ENCODE measurements at places on chromosomes 11 and 22.

GRCh38 chr22:39839917-39840510 is 53.5 kb downstream of the ENTHD1 start:
- no peak for DNase-seq

GRCh38 chr11:61888590-61888989 is 2.8 kb downstream of the FADS3 start:
- no peak for DNase-seq

DNA sequence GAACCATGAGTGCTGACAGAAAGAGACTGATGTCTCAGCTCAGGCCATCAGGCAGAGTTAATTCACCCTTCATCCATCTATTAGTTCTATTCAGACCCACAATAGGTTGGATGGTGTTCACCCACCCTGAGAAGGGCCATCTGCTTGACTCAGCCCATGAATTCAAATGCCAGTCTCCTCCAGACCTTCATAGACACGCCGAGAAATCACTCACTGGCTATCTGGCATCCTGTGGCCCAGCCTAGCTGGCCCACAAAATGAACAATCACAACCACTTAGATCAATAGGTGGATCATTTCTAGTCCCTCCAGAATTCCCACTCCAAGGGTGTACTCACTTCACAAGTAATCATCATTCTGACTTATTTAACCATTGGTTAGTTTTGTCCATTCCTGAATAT is 58.2 kb downstream of the MYEOV start:
- no peak for DNase-seq

DNA sequence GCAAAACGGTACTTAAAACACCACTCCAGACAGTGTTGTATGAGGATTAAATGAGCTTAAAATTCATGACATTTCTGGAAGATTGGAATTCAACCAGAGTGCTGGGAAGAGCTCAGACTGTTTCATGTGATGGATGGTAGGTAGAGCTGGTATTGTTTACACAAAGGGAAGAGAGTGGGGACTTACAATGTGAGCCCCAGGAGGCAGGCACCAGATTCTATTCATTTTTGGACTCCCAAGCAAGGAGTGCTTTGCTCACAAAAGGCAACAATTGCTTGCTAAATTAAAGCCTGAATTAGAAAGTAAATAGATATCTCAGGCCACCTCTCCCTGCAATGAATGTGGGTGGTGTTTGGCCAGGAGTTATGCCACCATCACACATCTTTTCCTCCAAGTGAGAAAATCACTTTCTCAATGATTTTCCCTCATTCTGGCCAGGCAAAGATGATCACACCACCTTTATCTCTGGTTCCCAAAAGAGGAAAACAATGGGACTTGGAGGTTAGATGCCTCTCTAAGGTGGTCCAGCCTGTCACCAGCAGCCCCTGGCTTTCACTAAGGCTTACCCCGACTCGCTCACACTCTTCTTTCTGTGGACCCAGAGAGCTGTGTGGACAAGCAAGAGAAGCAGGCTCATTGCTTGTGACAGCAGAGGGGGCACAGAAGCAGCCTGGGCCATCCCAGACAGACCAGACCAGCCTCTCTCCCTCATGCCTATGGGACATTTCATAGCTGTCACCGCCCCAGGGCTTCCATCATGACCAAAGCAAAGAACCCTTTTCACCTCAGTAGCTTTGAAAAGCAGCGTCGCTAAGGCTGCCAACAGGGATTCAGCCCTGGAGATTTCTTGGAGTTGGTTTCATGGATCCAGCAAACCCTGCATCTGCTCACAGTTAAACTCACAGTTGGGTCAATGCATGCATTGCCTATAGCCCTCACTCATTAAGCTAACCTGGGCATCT is 63.5 kb upstream of the DRD2 start:
- no peak for DNase-seq

DNA sequence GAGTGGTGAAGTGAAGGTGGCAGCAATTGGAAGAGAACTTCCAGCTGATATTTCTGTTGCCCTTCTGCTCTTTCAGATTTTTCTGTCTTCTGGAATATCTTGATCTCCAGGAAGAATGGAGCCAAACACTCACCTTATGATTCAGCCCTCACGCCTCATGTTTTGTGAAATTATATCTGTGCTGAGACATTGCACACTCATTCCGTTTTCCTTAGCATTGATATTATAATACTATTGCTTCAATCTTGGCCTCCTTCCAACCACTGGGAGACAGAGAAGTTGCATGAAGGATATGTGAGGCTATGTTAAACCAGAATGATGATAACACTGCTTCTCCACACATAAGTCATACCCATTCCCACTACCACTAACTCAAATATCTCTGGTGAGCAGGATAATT is 177.9 kb downstream of the ETS1 start:
- DNase-seq = no peak

DNA sequence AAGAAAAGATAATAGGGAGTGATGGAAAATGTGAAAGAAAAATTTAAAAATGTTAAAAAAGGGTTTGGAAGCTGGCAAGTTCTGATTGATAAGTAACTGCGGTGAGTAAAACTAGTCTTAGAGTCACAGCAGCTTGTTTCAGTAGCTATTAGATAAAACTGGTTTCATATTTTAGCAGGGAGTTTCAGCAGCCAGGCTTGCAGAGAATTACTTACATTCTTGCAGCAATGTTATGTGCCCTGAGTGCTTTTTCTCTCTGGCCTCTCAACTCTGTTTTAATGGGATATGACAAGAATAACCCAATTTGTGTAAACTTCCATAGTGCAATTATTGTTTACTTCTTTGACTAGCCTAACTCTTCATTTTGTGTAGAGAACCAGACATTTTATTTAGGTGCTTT is 33.6 kb downstream of the PPME1 start:
- DNase-seq = no peak

DNA sequence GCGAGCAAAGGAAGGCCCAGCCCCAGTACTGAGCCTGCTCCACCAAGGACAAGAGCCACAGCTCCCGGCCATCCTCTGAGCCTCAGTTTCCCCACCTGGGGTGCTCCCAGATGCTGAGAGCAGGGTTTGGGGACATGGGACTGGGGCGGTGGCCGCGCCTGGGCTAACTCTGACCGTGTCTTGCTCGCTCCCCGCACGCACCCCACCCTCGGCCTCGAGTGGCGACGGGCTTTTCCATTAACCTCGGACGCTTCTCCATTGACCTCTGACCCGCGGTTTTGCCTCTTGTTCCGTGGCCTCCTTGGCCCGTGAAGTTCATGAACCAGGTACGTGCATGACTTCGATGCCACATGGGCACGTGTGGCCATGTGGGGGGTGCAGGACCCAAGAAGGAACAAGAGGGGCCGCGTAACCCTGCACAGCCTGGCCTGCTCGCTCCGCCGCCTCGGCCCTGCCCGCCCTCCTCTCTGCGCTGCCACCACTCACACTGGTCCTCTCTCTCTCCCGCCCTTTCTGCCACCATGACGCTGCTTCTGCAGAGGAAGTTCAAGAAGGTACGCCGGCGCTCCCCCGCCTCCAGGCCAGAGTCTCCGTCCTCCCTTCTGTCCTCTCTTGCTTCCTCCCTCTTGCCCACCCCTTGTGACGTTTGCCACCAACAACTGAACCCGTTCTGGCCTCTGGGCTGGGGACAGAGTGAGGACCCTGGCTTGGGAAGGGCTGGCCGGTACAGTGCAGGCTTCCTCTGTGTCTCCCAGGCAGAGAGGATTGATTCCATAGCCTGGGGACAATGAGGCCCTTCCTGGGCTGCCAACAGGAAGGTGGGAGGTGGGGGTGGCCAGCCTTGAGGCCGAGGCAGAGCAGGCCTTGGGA is 6.9 kb downstream of the TNNT3 start:
- DNase-seq = no peak

GRCh38 chr22:43473031-43473430 is 61.2 kb downstream of the MPPED1 start:
- no peak for DNase-seq

GRCh38 chr22:25351631-25352293 is 132.3 kb downstream of the CRYBB2 start:
- DNase-seq = no peak

- peak; percentile 27 for DNase-seq
Measured at GRCh38 chr11:113113801-113114704, 152.8 kb downstream of the NCAM1 start.

- no peak for DNase-seq
Measured at GRCh38 chr11:92739041-92739440, 230.4 kb upstream of the MTNR1B start.

- DNase-seq = no peak
Measured at GRCh38 chr11:61756452-61757212, 4.2 kb downstream of the MYRF start.

DNA sequence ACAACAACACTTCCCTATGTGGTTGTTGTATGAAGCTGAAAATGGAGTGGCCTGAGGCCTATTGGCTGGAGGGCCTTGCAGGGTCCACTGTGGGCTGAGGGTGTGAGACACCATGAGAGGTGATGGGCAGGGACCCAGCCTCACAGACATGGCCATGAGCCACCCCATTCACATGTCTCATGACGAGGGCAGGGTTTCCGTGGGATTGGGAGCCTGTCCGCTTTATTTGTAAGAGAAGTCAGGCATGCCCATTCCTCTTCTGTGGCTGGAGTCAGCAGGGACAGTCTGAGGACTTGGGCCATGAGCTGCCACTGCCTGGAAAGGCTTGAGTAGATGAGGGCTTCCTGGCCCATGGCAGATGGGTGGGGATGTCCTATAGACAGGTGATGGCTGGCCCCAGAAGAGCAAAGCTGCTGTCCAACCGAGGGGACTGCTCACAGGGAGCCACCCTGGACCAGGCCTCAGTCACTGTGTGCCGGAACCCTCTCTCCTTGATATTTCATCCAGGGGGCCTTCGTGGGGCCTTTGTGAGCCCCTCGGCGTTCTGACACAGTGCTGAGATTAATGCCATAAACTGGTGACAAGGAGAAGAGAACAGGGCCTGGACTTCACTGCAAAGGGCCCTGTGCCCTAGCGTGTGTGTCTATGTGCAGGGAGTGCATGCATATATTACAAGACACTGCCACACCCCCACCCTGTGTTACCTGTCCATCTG is 971.9 kb downstream of the BRD1 start:
- DNase-seq = no peak

DNA sequence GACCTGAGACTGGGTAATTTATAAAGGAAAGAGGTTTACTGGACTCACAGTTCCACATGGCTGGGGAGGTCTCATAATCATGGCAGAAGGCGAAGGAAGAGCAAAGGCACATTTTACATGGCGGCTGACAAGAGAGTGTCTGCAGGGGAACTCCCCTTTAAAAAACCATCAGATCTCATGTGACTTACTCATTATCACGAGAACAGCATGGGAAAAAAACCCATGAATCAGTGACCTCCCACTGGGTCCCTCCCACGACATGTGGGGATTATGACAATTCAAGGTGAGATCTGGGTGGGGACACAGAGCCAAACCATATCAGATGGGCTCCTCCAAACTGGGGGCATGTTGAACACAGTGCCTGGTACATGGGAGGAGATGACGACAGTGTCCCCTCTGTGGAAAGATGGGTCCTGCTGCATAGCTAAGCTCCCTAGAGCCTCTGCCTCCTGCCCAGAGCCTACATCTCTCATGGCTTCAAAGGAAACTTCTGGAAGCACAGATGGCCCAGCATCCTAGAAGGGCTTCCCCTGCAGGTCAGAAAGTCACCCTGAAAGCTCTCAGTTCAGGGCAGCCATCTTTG is 46.1 kb downstream of the MYEOV start:
- no peak for DNase-seq

Measured in hypothalamus (tissue), 51 donors.